ENCODE measurements at places on chromosomes 12 and 14.

GRCh38 chr14:38662781-38663180, 406.9 kb upstream of the CLEC14A start:
- no peak for DNase-seq

- no peak for DNase-seq
These were observed 98.8 kb upstream of the RESF1 start for GRCh38 chr12:31860401-31860800.

- DNase-seq = no peak
These were observed 72.4 kb downstream of the MAP1LC3B2 start for GRCh38 chr12:116631619-116632018.

DNA sequence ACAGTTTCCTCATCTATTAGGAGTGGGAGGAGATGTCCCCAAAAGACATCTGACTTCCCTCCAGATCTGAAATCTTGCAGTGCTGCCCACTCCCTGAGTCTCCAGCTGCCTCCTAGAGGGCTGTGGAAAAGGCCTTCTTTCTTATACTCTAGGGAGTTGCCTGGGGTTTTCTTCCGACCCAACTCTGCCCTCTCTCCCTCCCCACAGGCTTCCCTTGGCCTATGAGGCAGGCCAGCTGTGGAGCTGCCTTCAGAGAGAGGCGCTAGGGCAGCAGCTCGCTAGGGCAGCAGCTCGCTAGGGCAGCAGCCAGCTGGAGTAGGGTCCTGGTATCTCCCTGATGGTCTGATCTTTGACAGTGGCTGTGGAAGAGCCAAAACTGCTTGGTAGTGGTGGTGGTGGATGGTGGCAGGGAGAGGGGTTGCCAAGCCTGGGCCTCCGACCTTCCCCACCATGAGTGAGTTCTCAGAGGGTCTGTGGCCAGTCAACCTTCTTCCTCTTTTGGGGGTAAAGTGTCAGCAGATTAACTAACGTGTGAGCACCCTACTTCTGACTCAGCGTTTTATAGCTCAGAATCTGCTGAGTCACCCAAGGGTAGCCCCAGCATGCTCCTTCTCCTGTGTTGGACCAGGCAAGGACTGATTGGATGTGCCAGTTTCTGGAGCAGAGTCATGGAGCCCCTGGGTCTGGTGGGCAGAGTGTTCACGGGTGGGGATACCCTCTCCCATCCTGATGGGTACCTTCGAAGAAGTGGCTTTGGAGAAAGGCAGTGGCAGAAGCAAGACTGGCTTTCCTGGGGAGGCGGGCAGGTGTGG, 2.3 kb downstream of the SLC48A1 start:
- DNase-seq = no peak

- DNase-seq = no peak
These were observed 28.6 kb upstream of the NR1H4 start for GRCh38 chr12:100445081-100445481.

DNA sequence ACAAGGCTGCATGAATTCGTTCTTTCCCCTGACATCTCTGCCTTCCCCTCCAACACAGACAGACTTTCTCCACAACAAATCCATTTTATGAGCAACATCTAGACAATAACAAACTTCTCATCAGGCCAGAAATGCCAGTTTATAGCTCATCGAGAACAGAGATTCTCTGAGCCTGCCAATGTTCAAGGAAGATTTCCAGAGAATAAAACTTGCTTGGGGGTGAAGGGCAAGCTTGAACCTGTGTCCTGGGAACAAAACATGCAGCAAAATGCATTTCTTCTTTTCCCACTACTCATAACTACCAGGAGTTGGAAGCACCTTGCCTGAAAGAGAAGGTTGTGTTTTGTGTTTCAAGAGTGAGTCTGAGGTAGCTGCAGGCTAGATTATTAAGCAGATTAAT, 6.8 kb downstream of the MAP1LC3B2 start:
- DNase-seq = no peak

GRCh38 chr12:28776913-28777422, 372.1 kb upstream of the FAR2 start:
- DNase-seq = no peak

DNA sequence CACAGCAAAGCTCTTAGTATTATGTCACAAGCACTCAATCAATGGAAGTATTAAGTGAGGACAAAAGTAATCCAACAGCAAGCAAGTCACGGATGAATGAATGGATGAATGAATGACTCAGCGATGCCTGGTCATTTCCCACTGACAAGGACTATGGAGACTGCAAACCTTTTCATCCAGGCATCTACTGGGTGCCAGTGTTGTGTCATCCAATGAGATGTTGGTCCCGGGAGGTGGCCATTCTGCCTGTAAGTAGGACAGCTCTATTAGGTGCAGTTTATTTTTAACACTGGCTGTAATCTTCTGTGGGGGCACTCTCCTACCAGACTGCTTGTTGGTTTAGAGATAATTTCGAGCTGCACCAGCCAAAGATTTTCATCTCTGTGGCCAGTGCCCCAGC, 39.4 kb downstream of the STAB2 start:
- DNase-seq = no peak

DNA sequence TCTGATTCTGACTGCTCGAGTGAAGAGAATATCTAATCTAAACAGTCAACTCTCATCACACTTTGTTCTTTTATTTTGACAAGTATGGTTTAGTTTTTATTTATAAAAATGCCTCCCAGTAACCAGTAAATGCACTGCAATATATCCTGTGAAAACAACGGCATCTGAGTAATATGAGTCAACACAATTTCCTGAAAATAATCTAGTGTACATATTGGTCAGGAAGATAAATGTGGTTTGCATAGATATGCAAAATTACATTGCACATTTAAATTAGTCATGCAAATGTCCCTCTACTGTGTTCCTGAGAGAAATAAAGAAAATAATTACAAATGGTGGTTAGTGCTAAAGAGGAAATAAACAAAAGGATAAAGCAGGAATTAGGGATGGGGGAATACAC, 1190.7 kb upstream of the SEL1L start:
- DNase-seq = no peak

GRCh38 chr12:104494137-104494792, 37.5 kb downstream of the CHST11 start:
- no peak for DNase-seq

DNA sequence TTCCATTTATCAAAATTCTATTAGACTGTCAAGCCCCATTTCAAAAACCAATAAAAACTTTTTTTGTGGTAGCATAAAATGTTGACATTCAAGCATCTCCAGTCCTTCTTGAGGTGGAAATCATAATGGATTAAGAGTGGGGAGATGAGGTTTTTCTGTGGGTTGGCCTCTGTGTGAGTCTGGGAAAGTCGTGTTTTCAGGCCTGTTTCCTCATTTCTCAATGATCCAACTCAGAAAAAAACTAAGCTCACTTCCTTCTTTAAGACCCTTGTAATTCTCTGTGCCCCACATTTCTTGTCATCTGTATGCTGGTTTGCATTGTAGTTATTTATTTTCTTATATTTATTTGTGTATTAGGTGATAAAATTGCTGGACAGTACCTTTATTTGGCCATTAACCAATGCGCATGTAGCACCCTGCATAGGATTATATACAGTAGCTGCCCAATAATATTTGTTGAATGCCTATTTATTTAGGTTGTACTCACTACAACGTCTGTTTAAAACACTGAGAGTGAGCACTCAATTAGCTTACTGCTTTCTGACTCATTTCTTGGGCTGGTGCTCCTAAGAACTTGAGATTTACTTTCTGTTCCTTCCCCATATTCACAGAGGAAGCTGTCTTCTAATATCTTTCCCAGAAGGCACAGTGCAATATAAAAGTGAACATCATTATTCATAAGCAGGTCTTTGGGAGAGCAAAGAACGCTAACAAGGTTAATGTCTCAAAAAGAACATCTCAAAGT, 121.9 kb downstream of the DNAI7 start:
- DNase-seq = no peak

- DNase-seq = no peak
These were observed 34.2 kb downstream of the CCDC88C start for GRCh38 chr14:91383439-91383838.

- DNase-seq = no peak
These were observed 49.0 kb downstream of the NTF3 start for GRCh38 chr12:5480938-5481303.

DNA sequence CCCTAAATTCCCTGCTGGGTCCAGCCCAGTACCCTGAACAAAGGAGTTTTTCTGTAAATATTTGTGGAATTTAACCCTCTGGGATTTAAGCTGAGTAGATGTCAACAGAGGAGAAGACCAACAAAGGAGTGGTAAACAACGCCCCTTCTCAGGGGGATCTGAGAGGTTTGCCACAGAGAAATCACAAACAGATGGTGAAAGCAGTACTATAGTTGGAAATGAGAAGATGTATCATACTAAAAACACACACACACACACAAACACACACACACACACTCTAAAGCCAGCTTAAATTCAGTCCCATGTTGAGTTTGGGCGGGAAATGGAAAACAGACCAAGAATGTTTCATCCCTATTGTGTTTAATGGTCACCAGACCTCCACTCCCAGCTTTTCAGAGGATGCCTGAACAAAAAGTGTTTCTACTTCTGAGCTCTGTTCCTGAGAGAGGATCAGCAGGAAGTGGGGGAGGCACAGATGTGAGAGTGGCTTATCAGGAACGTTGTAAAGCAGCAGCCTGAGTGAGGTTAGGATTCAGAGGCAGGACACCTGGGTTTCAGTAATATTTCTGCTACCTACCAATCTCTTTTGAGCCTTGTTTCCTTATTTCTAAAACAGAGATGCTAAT, 3.2 kb downstream of the BIN2 start:
- no peak for DNase-seq

DNA sequence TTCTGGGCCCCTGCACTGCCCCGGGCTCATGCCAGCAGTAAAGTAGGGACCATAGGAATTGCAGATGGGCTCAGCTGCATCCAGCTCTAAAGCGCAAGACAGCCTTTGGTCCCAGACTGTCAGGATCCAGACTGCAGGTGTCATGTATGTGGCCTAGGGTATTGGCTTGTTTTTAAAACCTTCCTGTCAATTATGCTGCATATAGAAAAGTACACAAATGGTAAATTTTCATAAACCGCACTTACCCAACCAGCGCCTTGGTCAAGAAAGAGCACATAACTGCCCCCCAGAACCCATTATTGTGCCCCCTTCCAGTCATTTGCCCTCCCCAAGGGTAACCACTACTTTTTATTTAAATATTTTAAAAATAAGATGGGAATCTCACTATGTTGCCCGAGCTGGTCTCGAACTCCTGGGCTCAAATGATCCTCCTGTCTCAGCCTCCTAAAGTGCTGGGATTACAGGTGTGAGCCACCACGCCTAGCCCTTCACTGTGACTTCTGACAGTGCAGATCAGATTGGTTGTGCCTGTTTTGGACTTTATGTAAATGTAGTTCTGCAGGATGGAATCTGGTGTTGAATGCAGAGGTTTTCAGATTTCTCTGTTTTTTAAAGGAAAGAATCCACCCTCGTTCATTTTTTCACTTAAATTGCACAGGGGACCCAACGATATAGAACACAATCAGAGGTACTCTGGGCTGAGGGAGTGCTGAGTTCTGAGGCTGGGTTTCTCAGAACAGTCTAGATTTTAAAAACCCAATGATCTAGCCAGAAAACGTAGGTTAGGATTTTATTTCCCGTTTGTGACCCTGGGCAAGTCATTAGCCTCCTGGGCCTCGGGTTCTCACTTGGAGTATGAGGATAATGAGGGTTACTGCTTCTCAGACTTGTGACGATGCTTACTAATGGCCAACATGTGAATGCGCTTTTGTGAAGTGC, 6.7 kb downstream of the NR4A1 start:
- no peak for DNase-seq

GRCh38 chr14:23704890-23705289, 68.7 kb downstream of the DHRS2 start:
- no peak for DNase-seq

- DNase-seq = no peak
These were observed 205.7 kb downstream of the ZFP36L1 start for GRCh38 chr14:68586896-68587751.

GRCh38 chr14:34064349-34064748, 113.5 kb upstream of the EGLN3 start:
- no peak for DNase-seq

DNA sequence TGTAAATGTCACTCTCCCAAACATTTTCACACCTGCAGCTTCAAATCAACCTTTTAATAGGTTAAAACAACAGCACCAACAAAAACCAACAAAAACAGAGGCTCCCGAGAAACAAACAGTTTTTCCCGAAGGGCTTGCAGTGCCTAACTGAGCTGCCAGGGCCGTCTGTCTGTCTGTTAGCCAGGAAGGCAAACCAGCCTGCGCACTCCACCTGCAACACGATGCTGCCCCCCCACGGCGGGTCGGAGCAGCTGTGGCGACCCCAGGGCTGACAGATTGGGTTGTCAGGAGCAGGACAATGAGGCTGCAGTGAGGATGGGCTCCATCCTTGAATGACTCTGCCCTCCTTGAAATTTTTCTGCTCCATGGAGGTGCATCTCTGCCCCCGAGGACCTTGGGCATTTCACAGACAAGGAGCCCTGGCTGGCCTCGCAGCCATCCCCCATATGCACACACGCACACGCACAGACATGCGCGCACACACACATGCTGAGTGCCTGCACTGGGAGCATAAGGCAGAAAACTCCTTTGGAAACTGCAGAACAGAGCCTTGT, 2.6 kb downstream of the RTL1 start:
- DNase-seq = no peak

GRCh38 chr12:102958073-102958829, 777 bp downstream of the ASCL1 start:
- DNase-seq = no peak

GRCh38 chr12:67045650-67046049, 223.5 kb upstream of the CAND1 start:
- DNase-seq = no peak

- DNase-seq = no peak
These were observed 9.3 kb upstream of the NID2 start for GRCh38 chr14:52078095-52078531.

DNA sequence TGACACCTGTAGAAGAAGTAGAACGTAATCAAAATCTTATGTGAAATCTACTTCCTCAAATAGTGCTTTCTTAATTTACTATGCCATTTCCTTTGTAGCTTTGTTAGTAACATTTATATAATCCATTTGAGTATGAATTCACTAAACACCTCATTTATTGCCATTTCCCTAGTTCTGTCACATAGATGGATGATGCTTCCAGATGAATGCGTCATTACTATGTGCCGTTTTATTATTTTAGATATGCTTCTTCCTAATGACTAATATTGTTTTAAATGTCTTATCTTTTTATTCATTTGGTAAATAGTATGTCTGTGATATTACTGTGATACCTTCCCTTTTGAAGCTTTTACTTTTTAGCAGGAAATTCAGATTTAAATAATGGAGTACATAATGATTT, 14.4 kb downstream of the FRMD6 start:
- DNase-seq = no peak

DNA sequence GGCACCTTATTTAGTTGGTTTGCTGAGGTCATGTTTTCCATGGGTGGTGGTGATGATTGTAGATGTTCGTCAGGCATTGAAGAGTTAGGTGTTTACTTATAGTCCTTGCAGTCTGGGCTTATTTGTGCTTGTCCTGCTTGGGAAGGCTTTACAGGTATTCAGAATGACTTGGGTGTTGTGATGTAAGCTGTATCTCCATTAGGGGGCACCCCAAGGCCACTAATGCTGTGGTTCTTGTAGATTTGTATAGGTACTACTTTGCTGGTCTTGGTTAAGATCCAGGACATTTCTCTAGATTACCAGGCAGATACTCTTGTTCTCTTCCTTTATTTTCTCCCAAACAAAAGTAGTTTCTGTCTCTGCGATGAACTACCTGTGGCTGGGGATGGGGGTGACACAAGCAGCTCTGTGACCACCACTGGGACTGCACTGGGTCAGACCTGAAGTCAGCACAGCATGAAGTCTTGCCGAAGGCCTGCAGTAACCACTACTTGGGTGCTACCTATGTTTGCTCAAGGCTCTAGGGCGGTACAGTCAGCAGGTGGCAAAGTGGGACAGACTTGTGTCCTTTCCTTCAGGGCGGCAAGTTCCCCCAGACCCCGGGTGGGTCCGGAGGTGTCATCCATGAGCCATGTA, 35.8 kb upstream of the FBXO33 start:
- no peak for DNase-seq

Data from stimulated activated CD4-positive, alpha-beta T cell treated with anti-CD3 and anti-CD28 coated beads, Interleukin-15, amount 100 ng/mL, for 1 hour (primary cell).